Brain pericyte (primary cell): ENCODE measurements at places on chromosomes 4 and X.

GRCh38 chr4:172127168-172127567 lies 314.0 kb downstream of the GALNTL6 start:
- DNase-seq, result no peak

- DNase-seq, result no peak
Measured at GRCh38 chrX:13188731-13189309, 131.0 kb downstream of the ATXN3L start.

GRCh38 chrX:9557521-9557920 lies 92.7 kb downstream of the TBL1X start:
- no peak for DNase-seq

DNA sequence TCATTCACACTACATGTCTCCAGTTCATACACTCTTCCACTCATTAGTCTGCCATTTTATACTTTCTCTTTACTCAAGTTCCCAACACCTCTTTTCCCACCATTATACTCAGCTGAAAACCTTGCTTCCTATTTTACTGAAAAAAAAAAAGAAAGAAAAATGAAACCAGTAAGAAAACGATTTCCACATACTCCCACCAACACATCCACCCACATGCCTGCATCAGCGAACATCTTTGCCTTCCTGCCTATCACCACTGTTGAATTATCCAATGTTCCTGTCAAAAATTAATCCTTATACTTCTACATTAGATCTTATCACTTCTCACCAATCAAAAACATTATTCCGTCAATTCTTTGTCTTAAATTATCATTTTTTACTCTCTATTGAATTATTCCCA lies 188.1 kb upstream of the FAM241A start:
- DNase-seq, result no peak

- DNase-seq, result no peak
Measured at GRCh38 chr4:129839687-129840086, 743.7 kb downstream of the C4orf33 start.

DNA sequence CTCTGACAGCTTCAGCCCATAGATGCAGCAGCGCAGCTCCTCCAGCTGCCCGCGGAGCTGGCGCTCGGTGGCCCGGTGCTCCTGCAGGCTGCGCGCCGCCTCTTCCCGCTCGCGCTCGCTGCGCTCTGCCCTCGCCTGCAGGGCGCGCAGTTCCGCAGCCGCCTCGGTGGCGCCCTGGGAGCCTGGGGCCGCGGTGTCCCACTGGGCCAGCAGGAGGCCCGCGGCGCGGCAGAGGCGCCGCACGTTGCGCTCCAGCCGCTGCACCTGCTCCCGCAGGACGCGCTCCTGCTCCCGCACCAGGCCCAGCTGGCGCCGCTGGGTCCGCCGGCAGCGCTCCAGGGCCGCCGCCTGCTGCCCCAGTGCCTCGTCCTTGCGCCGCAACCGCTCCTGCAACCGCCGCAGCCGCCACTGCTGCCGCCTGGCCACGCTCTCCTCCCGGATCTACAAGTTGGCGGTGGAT lies 10.1 kb downstream of the C4orf50 start:
- DNase-seq, result no peak

- no peak for DNase-seq
Measured at GRCh38 chr4:784401-785331, 41.3 kb downstream of the CPLX1 start.

- DNase-seq, result no peak
Measured at GRCh38 chr4:146960634-146961033, 15.0 kb upstream of the TTC29 start.

- DNase-seq, result no peak
Measured at GRCh38 chrX:18886344-18887161, 97.4 kb downstream of the PHKA2 start.

DNA sequence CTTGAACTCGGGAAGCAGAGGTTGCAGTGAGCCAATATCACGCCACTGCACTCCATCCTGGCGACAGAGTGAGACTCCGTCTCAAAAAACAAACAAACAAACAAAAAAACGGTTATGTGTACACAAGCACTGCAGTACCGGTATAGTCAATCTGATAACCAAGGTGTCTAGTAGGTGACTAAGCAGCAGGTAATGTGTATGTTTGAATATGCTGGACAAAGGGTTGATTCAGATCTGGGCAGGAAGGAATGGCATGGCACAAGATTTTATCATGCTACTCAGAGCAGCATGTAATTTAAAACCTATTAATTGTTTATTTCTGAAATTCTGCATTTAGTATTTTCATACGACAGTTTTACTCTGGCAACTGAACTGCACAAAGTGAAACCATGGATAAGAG lies 41.7 kb downstream of the MAGEC1 start:
- DNase-seq, result no peak

DNA sequence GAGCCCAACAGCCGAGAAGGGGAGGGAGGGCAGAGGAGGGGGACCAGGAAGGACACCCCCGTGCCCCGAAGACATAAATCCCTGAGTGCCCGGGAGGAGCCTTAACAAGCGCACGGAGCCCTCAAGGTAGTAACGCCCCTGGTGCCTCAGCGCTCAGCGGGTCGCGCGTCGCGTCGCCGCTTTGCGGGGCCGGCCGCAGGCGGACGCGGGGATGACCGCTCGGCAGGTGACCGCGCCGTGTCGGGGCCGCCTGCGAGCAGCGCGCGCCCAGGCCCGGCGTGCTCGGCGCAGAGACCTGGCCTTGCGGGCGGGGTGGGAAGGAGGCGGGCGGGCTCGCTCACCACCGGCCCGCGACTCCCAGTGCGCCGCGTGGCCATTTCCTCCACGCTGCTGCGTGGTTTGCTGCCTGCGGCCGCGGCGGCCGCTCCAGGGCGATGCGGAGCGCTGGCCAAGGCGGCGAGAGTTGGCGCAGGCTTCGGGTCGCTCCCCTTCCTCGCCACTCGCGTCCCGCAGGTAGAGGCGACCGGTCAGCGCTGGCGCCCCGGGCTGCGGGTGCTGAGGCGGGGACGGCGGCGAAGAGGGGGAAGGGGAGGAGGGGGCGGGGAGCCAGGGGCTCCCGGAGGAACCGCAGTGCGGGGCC lies 632 bp downstream of the CCSER1 start:
- DNase-seq, result no peak

DNA sequence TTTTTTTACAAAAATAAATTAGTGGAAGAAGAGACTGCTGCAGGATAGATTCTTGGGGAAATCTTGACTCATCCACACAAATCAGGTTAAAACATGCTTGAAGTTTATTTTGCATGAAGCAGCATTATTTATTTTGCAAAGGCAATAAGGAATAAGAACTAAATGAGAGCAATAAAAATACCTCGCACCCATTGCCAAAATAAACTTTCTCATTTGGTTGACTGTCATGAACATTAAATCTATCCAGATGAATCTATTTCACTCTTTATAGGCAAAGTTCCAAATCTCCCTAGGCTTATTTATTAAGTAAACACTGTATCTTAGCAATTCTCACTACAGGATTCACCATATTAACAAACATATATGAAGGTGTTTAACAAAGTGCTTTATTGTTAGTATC lies 58.9 kb downstream of the HOPX start:
- peak; percentile 27 for DNase-seq

DNA sequence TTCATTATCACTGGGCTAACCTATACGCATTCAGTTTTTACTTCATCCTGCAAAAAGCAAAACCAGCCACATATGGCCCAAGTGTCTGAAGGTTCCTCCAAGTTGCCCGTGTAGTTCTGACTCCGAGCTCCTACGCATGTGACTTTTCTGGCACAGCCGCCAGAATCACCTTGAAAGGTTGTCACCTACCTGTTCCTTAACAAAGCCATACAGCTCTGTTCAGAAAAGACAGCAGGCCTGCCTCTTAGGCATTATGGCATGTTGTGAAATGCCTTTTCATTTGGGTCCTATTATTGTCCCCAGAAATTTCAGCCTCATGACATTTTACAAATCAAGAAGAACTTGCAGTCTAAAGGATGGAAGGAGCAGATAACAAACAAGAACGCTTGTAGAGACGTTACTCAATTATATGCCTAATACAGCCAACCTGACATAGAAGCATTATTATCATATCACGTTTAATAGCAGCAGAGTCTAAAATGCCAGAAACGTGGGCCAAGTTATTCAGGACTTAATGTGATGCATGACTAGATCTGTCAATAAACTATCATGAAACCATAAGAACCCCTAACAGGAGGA lies 118.5 kb downstream of the RBM47 start:
- no peak for DNase-seq

GRCh38 chrX:47191331-47191730 lies 2.3 kb upstream of the UBA1 start:
- no peak for DNase-seq

- DNase-seq, result no peak
Measured at GRCh38 chr4:38926896-38927295, 59.3 kb downstream of the FAM114A1 start.

DNA sequence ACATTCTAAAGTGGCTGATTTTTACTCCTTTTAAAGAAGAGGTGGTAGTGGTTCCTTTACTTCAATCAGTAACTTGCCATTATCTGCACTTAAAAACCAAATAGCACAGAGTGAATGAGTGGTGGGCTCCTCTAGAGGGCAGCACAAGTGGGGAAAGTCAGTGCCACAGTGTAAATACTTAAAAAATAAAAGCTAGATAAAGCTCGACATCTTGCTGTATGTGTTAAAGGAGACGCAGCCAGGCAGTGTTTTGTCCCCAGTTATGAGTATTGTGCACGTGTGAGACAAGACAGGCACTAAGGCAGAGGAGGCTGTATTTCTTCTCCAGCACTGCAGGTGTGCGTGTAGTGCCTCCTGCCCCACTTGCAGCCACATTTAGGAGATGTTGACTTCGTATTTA lies 24.6 kb downstream of the NAP1L5 start:
- no peak for DNase-seq

DNA sequence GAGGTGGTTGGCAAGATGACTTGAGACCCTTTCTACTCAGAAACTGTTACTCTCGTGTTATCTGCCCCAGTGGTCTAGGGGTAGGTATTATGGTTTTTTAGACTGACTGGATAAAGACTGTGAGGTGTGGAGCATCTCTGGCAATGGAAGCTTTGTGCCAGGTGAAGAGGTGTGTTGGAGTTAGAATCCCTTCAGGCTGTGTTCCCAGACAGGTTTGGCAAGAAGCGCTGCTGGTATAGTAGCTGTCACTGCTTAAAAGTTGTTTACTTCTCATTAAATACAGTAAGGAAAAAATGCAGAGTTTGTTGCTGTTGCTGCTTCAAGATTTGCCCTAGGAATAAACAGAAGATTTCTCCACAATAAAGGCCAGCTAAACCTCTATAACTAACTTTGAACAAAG lies 35.3 kb downstream of the AREG start:
- DNase-seq, result no peak

GRCh38 chr4:102584091-102584490 lies 82.9 kb downstream of the NFKB1 start:
- no peak for DNase-seq

DNA sequence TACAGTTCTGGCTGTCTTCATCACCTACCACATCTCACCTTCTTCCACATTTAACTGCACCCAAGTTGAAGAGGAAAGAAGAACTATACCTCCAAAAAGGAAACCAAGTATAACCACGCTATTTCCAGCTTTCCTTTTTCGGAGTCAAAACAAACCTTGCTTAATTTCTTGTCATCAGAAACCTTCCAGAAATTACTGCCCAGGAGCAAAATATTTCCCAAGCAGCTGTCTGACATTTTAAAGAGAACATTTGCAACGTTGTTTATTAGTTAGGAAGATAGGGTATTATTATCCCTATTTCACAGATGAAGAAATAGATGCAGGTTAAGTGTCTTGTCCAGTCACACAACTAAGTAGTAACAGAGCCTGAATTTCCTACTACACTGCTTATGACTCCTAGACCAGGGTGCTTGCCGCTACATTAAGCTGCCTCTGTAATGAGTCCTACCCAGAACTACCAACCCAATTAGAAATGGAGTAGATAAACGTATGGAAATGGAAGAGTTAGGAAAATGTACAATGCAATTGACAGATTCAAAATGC lies 2.2 kb upstream of the ACSL4 start:
- no peak for DNase-seq

GRCh38 chr4:176498617-176499256 lies 179.0 kb downstream of the SPCS3 start:
- no peak for DNase-seq

- DNase-seq, result no peak
Measured at GRCh38 chr4:98865059-98865458, 63.9 kb downstream of the EIF4E start.

- DNase-seq, result no peak
Measured at GRCh38 chrX:12985331-12985730, 10.4 kb downstream of the TMSB4X start.

- DNase-seq, result no peak
Measured at GRCh38 chr4:40908702-40909362, 159.1 kb downstream of the NSUN7 start.

GRCh38 chr4:39963656-39964055 lies 14.1 kb downstream of the PDS5A start:
- DNase-seq, result no peak

DNA sequence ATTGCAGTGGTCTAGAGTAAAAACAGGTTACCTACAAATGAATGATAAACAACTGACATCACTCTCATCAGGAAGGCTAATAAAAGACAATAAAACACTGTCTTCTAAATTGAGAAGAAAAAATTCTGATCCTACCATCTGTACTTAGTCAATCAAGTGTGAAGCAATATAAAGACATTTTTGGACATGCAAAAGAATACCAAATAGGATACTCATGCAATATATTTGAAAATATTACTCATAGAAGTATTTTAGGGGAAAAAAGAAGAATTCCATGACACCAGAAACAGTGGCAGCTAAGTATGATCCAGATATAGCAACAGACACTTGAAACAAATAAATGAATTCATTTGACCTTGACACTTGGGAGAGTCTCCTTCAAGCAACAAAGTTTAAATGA lies 63.8 kb upstream of the FAM120C start:
- DNase-seq, result no peak

GRCh38 chrX:12421918-12422317 lies 283.6 kb downstream of the FRMPD4 start:
- no peak for DNase-seq

DNA sequence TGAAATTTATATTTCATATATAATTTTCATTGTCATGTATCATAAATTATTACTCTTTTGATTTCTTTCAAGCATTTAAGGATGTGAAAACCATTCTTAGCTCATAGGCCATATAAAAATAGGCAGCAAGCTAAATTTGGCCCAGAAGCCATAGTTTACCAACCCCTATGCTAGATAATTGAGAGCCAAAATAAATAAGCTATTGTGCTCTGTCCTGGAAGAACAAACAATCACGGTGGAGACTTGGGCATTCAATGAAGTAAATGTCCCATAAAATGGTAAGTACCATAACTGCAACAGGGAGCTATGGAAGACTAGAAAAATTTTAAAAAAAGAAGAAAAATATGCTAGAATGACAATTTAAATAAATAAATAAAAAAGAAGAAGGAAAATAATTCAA lies 60.9 kb upstream of the PACRGL start:
- DNase-seq, result no peak
